ENCODE measurements at places on chromosomes 5 and 9.

DNA sequence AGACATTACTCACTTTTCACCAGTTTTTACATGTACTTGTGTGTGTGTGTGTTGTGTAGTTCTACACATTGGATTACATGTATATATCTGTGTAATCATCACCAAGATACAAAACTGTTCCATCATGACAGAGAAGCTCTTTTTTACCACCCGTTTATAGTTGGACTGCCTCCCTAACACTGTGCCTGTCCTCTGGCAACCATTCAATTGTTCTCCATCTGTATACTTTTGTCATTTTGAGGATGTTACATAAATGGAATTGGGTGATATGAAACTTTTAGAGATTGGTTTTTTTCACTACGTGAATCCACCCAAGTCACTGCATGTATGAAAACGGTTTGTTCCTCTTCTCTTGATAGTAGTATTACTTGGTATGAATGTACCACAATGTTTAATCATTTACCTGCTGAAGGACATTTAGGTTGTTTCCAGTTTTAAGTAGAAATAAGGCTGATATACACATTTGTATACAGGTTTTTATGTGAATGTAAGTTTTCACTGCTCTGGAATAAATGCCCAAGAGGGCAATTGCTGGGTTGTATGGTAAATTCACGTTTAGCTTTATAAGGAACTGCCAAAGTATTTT is 126.2 kb downstream of the MAPKAP1 start:
- DNase-seq: no peak

GRCh38 chr9:72772661-72773060 is 180.2 kb downstream of the ALDH1A1 start:
- peak; percentile 2 for DNase-seq

DNA sequence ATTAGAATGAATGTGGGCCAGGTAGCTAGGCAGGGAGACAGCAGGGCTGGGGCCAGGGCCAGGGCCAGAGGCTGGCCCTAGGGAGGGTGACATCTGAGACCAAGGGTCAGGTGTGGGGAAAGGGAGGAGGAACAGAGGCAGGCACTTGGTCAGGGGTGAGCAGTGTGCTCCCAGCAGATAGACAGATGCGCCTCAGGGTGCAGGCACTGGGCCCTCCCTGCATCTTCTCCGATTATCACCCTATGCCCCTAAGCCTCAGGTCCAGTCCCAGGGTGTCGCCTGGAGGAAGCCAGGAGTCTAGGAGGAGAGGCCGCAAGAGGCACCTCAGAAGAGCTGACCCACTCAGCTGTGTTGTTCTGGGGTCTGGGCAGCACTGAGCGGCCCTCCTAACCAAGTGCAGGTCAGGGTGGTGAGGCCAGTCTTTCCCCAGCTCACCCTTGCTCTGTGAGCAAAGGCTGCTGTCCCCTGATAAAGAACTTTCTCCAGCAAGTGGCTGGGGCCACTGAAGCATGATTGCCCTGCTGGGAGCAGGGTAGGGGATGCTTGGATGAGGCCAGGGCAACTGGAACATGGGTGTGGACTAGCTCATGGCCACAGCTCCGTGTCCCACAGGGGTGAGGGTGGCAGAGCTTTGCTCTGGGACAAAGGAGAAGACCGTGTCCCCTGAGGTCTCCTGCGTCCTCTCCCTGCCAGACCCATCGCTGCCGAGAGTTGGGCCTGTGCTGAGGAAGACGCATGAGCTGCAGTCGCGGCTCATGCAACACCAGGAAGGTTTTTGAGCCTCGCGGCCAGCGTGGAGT is 2.1 kb upstream of the RASGEF1C start:
- DNase-seq: no peak

DNA sequence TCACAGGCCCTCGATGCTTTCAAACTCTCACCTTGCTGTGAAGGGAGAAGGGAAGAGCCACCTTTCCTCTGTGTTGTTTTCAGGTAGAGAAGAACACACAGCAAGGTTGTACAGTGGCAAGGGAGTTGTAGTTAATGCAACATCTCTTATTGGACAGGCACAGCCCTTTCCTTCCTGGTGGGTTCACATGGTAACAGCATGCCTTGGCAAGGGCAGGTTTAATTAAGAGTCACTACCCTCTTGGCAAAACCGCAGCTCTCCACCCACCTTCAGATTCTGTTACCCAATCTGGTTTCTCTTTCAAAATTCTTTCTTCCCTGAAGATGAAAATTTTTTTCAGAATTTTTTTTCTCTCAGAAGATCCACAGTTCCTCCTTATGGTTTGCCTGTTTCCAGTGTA is 253.1 kb downstream of the TLR4 start:
- DNase-seq: no peak

DNA sequence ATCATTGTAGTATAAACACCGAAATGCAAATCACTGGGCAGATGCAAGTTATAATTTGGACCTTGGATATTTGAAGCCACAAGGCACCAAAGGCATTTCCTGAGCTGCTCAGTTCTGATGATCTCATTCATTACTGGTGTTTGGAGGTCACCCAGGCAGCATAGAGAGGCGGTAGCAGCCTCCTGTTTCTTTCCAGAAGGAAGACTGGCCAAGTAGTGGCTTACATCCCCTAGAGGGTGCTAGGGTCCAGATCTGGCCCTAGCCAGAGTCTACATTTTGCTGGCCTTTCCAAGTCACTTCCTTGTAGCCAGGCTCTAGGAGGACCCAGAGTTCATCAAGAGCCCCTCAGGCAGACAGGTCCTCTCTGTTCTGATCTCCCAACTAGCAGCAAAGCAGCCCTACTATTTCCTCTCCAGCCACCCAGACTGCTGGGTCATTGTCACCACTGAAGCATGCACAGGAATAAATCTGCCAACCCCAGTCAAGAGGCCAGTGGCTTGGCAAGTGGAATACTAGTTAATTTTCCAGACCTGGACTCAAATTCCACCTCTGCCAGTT is 33.4 kb upstream of the TTC1 start:
- peak; percentile 75 for DNase-seq

DNA sequence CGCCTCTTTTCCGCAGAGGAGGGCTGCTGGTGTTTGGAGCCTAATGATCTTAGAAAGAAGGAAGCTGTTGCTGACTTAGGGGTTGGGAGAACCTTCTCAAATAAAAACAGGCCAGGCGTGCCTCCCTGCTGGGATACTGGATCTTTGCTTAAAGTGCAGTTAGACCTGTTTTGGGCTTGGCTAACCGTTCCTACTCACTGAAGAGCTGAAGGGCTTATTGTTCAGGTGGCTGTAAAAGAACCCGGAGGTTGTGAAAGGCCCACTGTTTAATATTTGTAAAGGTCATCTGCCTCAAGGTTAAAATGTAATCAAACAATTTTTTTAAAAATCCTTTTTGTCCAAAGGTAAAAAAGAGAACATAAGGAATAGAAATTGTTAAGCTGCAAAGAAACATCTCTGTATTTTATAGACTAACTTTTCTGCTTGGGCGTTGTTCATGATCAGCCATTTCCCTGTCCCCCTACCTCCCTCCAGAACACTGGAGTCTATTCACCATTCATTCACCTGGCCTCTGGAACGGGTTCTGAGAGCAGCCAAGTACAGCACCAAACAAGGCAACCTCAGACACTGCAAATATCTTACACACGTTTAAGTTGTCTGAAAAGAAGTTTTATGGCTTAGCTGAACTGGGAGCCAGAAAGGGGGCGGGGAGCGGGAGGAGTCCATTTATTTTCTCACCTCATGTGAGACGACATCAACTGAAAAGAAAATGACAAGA is 18.6 kb upstream of the MTMR12 start:
- no peak for DNase-seq

DNA sequence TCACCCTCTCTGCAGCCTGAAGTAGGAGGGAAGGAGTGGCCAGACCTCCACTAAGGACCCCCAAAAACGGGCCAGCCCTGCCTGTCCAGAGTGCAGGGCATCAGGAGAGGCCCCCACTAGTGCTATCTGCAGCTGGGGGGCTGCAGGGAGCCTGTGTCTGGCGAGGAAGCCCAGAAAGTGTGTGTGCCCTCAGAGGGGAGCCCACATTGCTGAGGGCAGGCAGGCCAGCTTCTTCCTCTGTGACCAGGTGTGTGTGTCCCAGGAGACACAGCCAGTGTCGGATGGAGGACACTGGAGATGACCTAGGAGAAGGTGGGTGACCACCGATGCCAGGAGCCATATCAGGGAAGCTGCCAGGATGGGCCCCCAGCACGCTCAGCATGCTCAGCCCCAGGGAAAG is 218.7 kb downstream of the IRX2 start:
- DNase-seq: no peak

GRCh38 chr5:34012791-34013190 is 4.9 kb upstream of the AMACR start:
- peak; percentile 6 for DNase-seq

GRCh38 chr5:58544195-58544594 is 38.7 kb upstream of the RAB3C start:
- no peak for DNase-seq

DNA sequence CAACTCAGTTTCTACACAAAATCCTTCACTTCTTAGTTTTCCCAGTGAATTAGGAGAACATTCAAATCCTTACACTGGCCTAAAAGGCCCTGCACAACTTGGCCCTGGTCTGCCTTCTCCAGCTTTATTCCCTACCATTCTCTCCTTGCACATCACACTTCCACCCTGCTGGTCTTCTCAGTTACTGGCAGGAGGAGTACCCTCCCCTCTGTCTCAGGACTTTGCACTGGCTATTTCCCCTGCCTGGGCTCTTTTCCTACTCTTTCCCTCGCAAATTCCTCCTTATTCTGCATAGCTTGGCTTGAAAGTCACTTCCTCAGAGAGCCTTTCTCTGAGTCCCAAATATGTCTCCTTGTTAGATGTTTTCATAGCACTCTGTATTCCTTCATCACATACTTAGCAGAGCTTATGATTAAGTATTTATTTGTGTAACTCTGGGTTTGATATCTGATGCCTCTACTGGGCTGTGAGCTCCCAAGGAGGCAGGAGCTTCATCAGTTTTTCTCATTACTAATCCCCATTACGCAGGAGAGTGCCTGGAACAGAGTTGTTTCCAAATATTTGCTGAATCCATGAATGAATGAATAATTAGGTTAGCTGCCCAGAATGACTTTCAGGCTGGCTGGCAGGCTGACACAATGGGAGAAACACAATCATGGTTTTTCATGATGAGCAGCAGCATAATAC is 159.8 kb upstream of the KLF9 start:
- DNase-seq: no peak

GRCh38 chr5:64340293-64340692 is 165.5 kb upstream of the RGS7BP start:
- DNase-seq: no peak

DNA sequence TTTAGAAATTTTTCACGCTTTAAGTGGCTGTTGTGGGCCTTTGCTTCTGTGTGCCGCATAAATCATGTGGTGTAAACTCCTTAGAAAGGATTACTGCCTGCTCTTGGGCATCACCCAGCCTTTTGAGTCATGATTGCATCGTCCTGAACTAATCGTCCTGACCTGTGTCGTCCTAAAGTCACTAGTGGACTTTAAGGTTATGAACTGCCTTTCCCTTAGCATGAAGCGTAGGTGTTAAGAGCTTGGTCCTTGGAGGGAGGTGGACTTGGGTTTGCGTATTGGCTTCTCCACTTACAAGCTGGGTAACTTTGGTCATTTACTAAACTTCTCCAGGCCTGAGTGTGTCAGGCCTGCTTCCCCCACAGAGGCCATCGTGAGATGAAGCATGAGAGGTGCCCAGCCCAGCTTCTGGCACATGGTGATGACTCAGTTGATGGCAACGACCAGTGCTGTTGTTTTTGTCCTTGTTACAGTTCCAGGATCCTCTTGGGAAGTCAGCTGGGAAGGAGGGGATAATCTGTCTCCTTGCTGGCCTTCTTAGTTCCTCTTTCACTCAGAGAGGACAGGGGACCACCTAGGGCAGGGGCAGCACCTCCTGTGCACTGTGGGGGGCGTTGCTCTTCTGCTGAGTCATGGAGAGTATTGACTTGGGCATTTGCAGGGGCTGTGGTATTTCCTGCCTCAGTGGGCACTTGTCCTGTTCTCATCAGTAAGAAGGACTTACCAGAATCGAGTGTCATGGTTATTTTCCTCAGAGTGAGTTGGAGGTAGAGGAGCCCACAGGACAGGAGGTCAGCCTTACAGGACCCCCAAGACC is 54.2 kb upstream of the NCS1 start:
- peak; percentile 55 for DNase-seq

DNA sequence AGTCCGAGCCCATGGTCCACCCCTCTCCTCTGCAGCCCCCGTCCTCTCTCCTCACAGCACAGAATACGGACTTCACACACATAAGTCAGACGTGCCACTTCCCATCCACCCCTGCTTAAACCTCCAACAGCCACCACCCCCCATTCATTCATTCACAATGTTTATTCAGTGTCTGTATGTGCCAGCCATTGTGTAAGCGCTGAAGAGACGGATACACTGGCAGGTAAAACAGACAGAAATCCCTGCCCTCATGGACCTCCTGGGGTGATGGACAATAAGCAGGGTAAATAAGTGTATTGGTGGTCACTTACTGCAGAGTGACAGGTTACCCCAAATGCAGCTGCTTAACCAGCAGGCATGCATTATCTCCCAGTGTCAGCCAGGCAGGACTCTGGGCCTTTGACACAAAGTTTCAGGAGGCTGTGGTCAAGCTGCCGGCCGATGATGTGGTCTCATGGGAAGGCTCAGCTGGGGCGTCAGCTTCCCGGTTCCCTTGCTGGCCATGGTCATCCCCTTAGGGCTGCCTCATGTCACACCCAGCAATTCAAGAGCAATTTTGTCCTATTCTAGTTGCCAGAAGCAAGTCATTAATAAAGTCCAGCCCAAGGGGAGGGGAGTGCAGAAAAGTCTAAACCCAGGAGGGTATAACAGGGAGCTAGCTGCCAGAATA is 1.8 kb upstream of the PAXX start:
- no peak for DNase-seq

GRCh38 chr9:81737871-81738507 is 48.6 kb upstream of the TLE1 start:
- DNase-seq: peak; percentile 35

- no peak for DNase-seq
These were observed 28.3 kb downstream of the CAMK2A start for GRCh38 chr5:150261231-150261630.

GRCh38 chr9:85729882-85730281 is 11.9 kb downstream of the AGTPBP1 start:
- DNase-seq: no peak

All from dermis blood vessel endothelial cell (primary cell).